GM12878 (cell line): ENCODE measurements at places on chromosomes 13 and 19. TPM values are rescaled to one million over a fixed set of nuclear protein-coding genes. Genes with fewer than 3 reads are reported as not detected.

The C5AR1 gene
- total RNA-seq: 0.13 and 0.26 TPM in 2 replicates

The KL gene
- 1.6 TPM in 2 replicates for total RNA-seq

The TUBA3C gene
- not detected in 2 replicates for total RNA-seq

The AKT2 gene
- total RNA-seq: 154 and 158 TPM in 2 replicates

The SHKBP1 gene
- 111 and 115 TPM in 2 replicates for total RNA-seq

The ZNF730 gene
- total RNA-seq: not detected in 2 replicates

The GRAMD1A gene
- 69.1 and 71.0 TPM in 2 replicates for total RNA-seq

The RAD23A gene
- total RNA-seq: 133 and 138 TPM in 2 replicates

The NCR1 gene
- total RNA-seq: not detected in 2 replicates

The KLK3 gene
- total RNA-seq: not detected in 2 replicates

The PLIN4 gene
- 0.08 and 0.10 TPM in 2 replicates for total RNA-seq

- DNase-seq: no peak
These were observed 75.7 kb downstream of the DHRS12 start for GRCh38 chr13:51728275-51728673.

- DNase-seq: peak; percentile 33
These were observed 215.2 kb downstream of the NBEA start for GRCh38 chr13:35157143-35157755.

- DNase-seq: peak; percentile 92
These were observed at the start of gene SNRPA for GRCh38 chr19:40750874-40751537. SNRPA (plus strand) TSS chr19:40751203; CDS start chr19:40751409, 206 bp downstream.

- DNase-seq: no peak
These were observed 77.5 kb downstream of the WTIP start for GRCh38 chr19:34559045-34559444.

- no peak for DNase-seq
These were observed 60.8 kb downstream of the F2RL3 start for GRCh38 chr19:16949496-16950023.

DNA sequence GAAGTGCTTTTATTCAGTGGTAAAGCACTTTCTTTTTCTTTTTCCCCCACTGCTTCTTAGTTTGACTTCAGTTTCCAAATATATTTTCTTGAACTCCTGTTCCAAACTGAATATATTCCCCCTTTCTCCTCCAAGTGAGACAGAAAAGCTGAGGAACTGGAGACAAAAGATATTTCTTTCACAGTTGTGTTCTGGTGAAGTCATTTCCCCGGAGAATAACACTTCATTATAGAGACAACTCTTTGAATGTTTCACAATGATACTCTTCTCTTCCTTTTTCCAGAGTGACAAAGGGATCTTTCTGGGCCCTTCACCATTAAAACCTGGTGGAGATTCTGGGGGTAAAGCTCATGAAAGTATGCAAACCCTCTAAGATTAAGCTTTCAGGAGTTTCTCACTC is 860.8 kb upstream of the SLITRK5 start:
- DNase-seq: no peak

DNA sequence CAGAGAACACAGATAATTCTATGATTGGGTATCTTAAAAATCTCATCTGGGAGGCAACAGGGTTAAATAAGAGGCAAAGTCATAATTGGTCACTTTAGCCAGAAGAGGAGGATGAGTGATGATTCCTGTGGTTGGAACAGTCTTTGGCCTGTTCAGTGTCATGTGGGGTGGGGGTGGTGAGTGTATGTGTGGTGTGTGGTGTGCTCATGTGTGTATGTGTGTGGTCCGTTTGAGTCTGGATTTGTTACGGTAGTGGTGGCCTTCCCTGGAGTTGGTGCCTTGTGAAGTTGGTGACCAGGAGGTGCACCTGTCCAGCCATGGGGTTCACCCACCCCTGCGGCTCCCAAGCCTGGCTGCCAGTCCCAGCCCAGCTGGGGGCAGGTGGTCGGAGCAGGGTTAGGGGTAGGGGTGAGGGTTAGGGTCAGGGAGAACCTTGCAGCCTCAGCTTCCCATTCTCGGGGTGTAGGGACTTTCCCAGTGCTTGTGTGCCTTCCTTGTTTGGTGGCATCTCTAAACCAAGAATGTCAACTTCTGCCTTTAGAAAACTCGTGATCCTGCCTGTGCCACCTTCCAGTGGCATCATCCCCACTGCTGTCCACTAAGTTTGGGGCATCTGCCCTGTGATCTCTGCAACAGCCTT is 97.5 kb downstream of the RAB20 start:
- no peak for DNase-seq

DNA sequence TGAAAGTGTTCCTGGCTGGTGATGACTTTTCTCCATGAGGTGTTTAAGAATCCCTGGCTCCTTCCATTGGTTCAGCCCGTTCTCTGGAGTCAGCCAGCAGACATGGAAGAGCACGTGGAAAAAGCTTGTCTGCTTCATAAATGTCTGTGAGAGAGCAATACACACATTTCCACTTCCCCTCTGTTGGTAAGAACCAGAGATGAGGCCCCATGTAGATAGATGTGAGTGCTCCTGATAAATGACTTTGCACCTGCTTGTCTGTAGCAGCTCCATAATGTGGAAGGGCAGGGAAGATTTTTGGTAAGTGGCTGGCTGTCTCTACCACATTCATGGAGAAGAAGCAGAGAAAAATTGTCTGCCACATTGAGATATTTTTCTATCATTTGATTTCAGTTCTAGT is 325.8 kb downstream of the LMO7 start:
- DNase-seq: no peak

DNA sequence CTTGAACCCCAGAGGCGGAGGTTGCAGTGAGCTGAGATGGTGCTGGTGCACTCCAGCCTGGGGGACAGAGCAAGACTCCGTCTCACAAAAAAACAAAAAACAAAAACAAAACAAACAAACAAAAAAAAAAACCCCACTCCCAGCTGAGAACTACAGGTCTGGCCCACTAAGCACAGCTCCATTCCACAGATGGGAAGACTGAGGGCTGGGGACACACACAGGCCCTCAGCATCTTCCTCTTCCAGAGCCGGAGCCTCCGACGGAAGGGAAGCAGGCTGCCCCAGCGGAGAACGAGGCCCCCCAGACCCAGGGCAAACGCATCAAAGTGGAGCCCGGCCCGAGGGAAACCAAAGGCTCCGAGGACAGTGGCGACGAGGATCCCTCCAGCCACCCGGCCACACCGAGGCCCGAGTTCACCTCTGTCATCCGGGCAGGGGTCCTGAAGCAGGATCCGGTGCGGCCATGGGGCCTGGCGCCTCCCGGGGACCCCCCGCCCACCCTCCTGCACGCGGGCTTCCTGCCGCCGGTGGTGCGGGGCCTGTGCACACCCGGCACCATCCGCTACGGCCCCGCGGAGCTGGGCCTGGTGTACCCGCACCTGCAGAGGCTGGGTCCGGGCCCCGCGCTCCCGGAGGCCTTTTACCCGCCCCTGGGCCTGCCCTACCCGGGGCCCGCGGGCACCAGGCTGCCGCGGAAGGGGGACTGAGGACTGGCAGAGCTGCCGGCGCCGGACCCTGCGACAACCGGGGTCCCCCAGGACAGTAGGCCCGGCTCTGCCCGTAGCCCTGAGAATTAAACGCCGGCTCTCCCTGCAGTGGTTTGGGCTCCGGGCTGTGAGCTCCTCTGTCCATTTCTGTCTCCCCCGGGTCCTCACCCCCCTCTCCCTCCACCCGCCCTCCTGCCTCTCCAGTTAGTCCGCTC is 3.2 kb downstream of the TMEM160 start:
- no peak for DNase-seq

GRCh38 chr13:30882026-30882850 is 23.8 kb upstream of the MEDAG start:
- DNase-seq: no peak

DNA sequence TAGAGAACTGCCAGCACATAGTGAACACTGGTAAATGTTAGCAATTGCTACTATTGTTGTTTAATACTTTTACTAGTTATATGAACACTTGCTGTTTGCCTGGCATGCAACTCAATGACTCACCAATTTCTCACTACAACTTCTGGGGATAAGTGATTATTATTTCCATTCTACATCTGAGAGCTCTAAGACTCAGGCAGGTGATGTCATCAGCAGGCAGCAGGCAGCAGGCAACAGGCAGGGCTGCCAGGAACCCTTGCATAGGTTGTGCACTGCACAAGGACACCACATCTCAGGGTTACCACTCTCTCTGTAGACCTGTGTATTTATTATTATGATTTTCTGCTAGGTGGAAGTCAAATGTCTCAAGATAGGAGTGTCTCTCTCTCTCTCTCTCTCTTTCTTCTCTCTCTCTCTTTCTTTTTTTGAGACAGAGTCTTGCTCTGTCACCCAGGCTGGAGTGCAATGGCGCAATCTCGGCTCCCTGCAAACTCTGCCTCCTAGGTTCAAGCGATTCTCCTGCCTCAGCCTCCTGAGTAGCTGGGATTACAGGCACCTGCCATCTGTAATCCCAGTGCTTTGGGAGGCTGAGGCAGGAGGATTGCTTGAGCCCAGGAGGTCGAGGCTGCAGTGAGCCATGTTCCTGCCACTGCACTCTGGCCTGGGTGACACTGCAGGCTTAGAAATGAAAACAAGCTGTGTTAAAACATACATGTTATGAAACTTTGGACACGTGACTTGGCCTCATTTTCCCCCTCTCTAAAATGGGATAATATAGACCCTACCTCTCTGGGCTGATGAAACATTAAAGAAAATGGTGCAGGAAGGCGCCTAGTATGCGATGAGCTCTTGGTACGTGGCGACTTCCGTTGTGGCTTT is 22.7 kb downstream of the HPN start:
- DNase-seq: no peak

- DNase-seq: no peak
These were observed 171.9 kb downstream of the ITGBL1 start for GRCh38 chr13:101624210-101624922.

DNA sequence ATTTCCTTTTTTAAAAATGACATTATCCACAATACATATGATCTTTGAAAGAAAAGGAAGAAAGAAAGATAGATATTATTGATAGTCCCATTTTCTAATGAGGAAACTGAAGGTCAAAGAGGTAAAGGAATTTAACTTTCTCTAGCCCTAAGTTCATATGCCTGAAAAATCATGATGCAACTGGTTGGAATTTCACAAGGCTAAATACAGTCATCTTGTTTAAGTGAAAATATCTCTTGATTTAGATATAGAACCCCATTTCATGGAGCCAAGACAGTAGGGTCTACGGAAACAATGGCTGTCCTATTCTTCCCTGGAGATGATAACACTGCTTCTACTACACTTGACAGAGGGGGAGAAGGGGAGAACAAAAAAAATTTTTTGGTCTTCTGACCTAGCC is 366.2 kb downstream of the DNAJC15 start:
- DNase-seq: no peak

DNA sequence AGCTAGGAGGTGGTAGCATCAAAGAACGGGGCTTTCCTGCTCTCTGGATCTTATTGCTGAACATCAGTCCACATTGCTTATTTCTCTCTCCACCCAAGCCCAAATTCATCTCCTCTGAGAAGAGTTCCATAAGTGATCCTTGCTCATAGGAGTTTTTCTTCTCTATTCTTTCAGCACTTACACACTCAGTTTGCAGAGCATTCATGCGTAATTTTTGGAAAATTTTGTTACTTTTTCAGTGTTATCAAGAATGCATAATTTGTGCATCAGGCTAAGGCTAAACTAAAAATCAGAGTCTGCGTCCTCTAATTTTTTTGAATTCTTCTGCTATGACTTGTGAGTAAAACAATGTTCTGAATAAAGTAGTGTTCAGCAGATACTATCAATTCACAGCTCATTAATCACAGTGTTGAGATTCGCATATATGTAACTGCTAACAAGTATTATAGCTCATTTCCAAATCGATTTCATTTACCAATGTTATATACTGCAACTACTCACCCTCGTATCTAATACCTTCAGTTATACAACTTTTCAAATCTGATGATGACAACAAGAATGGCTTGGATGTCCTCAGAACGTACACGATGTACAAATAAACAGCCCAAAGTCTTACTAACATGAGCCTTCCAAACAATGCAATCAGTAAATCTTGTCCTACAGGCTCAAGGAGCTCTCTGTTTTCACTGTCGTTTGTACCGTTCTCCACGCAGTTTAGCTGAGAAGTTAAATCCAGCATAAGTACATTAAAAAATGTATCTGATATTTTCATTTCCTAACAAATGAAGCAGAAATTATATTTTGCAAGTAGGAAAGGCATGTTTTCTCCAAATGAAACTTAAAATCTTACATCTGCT is 36.4 kb upstream of the STARD13 start:
- DNase-seq: no peak

DNA sequence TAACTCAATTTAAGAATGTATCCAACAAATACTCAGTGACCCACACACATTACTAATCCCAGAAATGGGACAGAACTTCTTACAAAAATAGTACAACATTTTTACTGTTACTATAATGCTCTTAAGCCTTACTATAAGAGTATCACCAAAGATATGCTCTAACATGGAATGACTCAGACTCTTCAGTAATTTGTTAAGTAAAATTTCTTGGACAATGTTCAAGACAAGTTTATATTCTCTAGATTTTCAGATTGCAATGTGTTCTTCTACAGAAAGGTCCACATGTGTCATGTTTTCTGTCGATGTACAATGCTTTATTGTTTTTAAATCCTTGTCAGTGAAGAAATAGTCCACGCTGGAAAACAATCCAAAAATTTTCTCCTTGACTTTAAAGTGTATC is 66.3 kb upstream of the RFXAP start:
- no peak for DNase-seq

GRCh38 chr19:5711713-5712161 is 8.2 kb downstream of the LONP1 start:
- DNase-seq: no peak

- DNase-seq: no peak
These were observed 168.1 kb downstream of the RBM26 start for GRCh38 chr13:79237981-79238380.

DNA sequence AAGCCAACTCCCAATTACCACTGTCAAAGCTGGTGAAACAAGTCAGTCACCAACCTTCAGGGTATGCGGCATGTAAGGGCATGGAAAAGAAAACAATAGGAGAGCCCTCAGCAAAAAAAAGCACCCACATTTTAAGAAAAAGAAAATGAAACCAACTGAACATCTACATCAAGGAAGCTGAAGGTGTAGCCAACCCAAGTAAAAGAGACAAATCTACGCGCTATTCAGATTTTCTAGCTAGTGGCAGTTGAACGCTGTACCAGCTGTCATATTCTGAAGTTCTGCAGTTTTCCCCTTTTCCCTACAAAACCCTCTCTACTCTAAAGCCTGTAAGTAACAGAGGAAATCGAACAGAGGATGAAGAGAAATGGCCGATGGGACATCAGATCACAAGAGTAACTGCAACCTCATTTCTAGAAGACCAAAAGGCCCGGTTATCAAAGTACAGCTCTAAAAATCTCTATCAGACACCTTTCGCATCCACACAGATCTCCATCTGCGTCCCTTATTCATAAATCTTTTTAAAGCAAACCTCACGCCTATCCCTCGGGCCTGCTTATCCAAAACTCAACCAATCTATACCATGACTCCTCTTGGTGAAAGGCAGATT is 1.4 kb downstream of the MYCBP2 start:
- no peak for DNase-seq

GRCh38 chr13:50401721-50402465 is 386.6 kb downstream of the KCNRG start:
- no peak for DNase-seq

- no peak for DNase-seq
These were observed 17.8 kb downstream of the ZNF507 start for GRCh38 chr19:32363175-32363574.
